Stimulated activated CD4-positive, alpha-beta T cell treated with anti-CD3 and anti-CD28 coated beads, Interleukin-4, amount 100 ng/mL, for 1 hour (primary cell): ENCODE measurements at places on chromosomes 4 and X.

- no peak for DNase-seq
Measured at GRCh38 chrX:22652596-22652995, 347.2 kb upstream of the DDX53 start.

DNA sequence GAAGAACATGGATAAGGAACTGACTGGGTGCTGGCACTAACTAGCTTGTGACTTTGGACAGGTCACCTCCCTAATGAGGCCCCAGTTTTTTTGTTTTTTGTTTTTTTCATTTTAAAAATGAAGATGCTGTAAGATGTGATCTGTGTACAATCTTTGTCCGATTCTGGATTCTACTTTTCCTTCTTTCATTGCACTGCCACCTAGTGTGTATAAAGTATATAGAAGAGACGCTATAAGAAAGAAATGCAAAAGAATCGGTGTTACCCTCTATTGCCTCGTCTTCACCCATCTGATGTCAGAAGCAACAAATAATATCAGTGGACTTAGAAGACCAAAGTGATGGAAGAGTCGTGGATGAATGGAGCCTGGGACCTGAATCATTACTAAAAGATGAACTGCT, 58.6 kb upstream of the P2RY10 start:
- no peak for DNase-seq

DNA sequence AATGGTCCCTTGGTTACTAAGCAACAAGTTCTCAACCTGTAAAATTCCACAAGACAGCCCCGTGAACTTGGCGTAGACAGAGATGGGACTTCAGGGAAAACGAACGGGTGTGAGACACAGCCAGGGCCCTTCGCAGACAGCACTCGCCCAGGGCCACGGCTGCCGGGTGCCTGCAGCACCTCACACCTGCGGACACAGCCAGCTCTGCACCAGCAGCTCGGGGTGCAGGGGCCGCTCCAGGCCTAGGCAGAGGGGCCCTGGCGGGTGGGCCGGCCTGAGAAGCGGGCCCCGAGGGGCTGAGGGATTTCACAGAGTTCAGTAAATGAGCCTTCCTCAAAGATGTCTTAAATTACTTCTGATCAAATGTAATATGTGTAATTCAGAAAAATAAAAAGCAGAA, 34.0 kb downstream of the GAK start:
- no peak for DNase-seq

DNA sequence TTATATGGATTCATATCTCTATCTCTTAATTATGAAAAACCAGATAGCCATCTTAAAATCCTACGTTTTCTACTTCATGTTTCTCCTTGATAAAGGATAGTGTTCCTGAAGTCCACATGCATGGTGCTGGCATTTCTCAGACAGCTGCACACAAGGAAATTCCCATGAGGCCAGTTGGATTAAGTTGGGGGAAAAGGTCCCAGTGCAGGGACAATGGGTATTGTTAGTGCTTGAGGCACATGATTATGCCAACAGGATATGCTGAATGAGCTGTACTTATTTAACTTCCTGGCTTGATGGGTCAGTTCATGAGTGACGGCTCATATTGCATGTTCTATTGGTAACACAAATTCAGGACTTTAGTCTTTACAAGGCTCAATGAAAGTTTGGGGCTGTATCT, 913.9 kb upstream of the NDST4 start:
- DNase-seq = no peak

- DNase-seq = no peak
Measured at GRCh38 chr4:121198251-121198650, 34.1 kb upstream of the TNIP3 start.

DNA sequence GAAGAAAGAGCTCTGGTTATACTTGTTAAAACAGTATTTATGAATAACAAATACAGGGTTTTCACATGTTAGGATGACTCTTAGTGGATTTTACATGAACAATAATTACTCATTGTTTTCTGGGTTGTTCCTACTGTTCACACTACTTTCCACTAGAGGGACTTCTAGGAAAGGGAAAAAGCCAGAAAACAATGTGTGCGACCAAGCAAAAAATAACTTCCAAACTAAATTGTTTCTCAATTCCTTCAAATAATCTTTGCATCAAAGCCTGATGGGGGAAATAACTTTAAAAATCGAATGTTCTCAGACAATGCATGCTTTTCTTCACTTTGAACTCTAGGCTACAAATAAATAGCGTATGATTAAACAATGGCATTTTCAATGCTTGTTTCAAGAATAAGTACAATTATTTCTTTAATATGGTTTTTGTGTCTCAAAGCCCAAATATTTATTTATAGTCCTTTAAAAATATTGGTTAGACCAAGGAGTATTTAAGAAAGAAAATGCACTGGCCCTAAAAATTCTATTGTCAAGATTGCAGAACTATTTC, 72.1 kb upstream of the ETNPPL start:
- DNase-seq = no peak

GRCh38 chrX:97234471-97235081, 350.9 kb downstream of the RPA4 start:
- DNase-seq = no peak
